ENCODE measurements at places on chromosomes 5 and 9.

GRCh38 chr5:59790376-59790775 is 103.2 kb downstream of the PDE4D start:
- DNase-seq: no peak

DNA sequence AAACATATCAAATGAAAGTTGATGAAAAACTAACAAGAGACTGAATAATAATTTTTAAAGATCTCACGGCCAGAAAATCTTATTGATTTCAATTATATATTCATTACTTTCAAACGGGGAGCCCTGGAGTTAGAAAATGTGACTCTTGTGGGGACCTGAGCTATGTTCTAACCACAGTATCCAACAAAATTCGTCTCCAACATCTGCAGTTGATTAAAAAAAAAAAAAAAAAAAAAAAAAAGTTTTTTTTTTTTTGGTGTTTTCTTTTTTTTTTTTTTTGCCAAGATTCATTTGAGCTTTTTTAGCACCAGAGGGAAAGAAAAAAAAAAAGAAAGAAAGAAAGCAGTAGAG is 144.3 kb upstream of the PIK3R1 start:
- DNase-seq: no peak

GRCh38 chr5:1479581-1480188 is 34.4 kb upstream of the SLC6A3 start:
- DNase-seq: peak; percentile 65

DNA sequence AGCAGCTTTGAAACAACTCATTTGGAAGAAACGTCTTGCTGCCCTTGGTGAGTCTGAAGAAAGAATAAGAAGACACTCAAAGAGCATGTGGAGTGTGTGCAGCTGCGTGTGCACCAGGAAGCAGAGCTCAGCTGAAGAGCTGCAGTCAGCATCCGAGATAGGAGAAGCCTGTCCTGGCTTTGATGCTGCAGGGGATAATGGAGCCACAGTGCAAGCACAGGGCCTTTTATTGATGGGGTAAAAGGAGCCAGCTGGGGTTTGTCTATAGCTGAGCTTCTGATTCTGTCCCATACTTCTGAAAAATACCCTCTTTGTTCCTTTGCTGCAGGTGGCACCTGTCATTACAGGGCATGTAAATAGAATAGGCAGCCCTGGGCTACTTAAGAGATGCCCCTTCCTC is 375.7 kb upstream of the ZNF462 start:
- no peak for DNase-seq

GRCh38 chr5:179533024-179533423 is 17.3 kb upstream of the RUFY1 start:
- DNase-seq: no peak

DNA sequence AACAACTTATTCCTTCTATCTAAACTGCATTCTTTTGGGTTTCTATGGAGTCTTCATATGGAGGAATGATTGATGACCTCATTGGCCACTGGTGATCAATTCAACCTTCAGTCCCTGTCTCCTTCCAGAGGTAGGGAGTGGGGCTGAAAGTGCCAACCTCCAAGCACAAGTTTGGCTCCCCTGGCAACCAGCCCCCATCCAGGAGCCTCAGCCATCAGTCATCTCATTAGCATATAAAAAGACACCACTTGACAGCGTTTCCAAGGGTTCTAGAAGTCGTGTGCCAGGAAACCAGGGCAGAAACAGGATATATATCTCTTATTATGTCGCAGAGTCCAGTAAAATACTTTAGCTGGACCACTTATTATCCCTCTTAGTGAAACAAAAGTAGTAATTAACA is 9.8 kb downstream of the SLC31A2 start:
- peak; percentile 45 for DNase-seq

DNA sequence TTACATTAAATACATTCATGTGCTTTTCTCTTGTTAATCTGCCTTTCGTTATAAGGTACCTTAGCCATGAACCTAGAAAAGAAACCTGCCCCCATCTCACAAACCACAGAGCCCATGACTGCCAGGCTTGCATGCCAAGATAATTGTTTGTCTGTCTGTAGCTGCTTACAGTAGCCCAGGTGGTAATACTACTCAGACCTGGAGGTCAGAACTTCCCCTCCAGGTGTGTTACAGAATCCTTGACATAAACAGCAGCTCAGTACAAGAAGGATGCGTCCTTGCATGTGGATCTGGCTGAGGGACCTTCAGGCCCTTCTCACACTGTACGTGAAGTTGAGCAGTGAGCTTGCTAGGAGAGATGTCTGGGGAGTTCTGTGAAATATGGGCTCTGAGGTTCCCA is 291.4 kb downstream of the CSNK1G3 start:
- DNase-seq: no peak

- DNase-seq: no peak
These were observed 115.7 kb downstream of the PAPPA start for GRCh38 chr9:116269250-116269649.

DNA sequence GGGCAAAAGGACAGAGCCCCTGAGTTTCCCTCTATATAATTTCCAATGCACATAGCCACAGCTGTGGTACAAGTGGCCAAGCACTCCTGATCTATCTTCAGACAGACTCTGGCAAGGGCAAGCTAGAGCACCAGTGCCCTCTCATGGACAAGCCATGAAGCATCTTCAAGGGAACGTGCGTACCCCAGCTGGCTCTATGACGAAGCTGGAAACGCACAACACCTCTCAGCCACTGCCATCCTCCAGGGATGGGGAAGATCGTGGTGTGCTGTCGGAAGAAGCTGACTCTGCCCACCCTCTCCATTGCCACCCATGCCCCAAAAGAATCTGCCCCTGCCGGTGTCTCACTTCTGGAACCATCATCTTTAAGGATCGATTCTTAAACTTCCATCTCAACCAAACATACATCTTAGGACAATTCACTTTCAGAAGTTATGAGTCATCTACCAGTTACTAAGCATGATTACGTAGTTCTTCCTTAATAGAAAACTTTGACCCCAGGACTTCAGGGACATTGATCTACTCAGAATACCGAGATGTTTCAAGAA is 482.9 kb downstream of the AGTPBP1 start:
- peak; percentile 75 for DNase-seq

- no peak for DNase-seq
These were observed 59.2 kb downstream of the CDH18 start for GRCh38 chr5:19928562-19929421.

DNA sequence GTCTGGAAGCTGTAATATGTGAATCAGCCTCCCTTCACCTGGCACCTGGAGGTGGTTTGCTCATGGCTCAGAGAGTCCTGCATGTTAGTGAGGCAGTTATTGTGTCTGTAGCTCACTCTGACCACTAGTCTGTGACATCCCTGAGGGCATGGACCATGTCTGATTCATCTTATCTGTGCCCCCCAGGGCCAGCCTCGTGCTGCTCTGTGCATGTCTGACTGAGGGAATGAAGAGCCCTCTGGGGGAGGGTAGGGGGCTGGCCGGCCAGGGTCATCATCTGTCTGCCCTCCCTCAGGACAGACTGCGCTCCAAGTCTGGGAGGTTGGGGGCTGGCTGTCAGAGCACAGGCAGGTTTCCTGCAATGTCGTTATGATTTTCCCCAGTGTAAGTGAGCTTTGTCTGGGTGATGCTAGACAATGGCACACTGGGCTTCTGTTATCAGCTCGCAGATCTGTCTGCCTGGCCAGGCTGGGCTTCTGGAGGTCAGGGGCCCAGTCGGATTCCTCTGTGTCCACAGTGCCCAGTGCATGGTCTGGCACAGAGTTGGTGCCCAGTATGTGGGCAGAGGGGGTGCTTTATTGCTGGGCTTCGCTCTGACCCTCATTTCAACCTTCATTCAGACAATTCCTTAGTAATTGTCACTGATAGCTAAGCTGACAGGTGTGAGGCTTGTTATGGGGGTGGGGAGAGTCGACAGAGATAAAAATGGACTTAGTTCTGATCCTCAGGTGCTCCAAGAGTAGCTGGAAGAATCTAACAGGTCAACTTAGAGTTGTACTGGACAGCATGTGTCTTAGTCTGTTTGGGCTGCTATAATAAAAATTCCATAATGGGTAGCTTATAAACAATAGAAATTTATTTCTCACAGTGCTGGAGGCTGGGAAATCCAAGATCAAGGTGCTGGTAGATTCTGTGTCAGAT is 85.7 kb upstream of the SHB start:
- DNase-seq: no peak

DNA sequence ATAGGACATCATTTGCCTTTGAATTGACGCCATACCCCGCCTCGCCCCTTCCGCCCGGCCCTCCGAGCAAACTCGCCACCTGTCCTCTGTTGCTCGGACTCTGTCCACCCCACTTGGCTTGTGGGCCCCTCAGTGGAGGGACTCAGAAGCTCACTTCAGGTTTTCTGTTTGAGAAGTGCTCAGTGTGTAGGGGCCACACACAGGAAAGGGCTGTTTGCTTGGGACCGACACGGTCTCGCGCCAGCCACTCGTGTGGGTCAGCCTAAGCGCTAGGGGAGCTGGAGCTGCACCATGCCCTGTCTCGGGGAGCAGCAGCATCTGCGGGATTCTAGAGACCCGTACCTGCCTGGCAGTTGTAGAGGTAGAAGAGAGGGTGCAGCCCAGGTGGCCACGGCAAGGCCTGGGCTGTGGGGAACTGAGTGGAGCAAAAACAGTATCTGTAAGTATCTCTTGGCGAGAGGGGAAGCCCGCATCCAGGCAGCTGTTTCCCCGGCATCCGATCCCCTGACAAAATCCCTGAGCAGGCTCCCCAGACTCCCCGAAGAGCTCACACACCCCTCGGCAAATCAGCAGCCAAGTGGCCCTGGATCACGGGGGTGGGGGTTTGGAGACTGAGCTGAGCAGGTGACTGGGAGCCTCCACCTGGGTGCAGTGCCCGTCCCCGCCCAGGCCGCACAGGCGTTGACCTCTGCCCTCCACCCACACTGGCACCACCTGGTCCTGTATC is 52.2 kb downstream of the COL5A1 start:
- no peak for DNase-seq

DNA sequence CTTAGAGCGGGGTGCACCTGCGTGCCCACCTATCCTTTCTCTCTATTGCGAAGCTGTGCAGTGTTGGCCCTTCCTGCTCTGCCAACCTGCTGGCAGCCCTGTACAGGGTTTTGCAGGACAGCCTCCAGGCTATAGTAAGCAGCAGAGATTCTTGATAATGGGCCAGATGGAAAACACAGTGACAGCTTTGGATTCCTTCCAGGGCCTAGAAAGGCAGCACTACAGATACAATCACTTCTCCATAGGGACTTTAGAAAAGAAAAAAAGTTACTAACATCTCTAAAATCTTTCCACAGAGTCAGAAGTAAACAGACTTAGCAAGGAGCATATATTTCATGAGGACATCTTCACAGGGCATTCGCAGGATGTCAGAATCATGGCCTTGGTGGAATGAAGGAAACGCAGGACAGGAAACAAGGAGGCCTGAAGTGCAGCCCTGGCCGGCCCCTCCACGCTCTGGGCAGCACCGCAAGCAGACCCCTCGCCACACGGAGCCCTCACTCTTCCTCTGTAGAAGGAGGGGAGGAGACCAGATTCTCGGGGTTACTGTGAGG is 172.1 kb upstream of the GAS1 start:
- no peak for DNase-seq

DNA sequence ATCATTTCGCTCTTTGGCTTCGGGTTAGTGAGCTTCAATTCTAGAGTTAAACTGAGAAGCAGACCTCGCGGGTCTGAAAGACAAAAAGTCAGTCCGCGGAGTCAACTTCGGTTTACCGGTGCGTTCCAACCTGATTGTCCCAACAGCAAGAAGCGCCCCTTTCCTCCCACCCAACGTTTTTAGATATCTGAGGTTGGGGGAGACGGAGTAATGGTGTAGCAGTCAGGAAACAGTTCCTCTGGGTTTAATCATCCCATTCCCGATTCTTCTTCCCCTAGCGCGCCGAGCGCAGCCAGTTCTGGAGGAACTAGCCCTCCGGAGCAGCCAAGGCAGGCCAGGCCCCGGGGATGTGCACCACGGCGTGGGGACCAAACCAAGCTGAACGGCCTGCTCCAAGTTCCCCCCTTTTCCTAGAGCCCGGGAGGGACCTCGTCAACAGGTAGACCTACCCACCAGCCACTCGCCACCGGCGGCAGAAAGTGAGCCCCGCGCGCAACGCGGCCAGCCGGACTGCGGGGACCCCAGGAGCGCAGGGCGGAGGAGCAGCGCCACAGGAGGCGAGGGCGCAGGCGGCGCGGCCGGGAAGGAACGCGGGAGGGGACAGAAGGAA is 622 bp upstream of the ISL1 start:
- DNase-seq: peak; percentile 52

- no peak for DNase-seq
These were observed 123.8 kb downstream of the DROSHA start for GRCh38 chr5:31407921-31408693.

DNA sequence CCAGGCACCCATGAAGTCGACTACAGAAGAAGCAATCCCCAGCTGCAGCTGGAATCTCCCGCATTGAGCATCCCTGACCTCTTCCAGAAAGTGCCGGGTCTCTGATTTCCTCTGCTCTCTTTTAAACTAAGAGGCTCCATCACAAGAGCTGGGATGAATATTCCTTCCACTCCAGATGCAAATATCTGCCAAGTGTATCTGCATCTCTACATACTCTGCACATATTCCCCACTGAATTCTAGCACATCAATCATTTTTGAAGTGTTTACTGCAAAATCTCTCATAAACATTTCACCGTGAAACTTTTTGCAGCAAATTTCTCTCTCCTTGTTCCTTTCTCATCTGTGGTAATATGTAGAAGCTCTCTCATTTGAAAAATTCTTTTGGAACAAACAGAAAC is 161.5 kb downstream of the GABRB2 start:
- no peak for DNase-seq

DNA sequence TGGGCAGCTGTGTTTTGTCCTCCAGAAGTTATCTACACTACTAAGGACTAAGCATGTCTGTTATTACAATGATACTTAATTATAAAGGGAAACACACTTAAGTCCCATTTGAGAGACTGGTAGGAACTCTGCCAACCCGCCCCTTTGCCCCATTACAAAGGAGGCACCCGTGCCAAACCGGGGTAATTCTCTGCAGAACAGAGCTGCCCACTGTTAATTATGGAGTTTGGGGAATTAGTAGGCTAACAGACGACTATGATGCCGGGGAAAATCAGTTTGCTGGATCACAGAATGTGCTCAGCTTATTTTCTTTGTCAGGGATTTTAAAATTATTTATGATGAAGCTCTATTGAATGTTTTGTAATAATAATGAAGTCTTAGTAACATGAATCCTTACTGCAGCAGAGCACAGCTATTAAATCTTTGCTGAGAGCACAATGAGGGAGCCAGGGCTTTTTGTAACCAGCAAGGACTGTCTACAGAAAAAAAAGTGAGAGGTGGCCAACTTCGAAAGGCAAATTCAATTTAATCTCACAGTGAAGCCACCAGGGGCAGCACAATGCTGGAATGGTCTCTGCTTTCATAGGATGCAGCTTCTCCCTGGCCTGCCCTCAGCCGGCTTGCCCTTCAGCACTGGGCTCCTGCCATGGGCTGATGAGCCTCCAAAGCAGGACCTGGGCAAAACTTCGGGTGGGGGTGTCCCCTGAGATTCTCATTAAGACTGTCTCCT is 134.5 kb downstream of the GNAQ start:
- DNase-seq: peak; percentile 44

GRCh38 chr5:39138892-39139291 is 64.7 kb upstream of the RICTOR start:
- DNase-seq: no peak

DNA sequence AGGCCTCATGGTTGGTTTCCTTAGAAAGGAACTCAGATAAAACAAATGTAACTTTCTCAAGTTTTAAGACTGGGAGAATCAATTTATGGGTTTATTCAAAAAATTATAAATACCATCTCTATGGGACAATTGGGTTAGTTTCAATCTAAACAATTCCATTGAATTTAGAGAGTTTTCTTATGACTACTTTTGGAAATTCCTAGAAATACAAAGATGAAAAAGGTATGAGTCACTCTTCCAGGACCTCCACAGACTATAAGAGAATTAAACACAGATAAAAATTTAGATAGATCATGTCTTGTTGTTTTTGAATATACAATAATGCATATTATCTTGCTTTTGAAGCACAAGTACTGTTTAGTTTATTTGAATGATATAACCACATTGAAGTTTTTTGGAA is 188.7 kb downstream of the CHSY3 start:
- no peak for DNase-seq
